Lower leg skin (tissue), 4 donors: ENCODE measurements at places on chromosomes 7 and 10.

GRCh38 chr10:4848356-4849041 is 22.5 kb downstream of the AKR1E2 start:
- DNase-seq = no peak

DNA sequence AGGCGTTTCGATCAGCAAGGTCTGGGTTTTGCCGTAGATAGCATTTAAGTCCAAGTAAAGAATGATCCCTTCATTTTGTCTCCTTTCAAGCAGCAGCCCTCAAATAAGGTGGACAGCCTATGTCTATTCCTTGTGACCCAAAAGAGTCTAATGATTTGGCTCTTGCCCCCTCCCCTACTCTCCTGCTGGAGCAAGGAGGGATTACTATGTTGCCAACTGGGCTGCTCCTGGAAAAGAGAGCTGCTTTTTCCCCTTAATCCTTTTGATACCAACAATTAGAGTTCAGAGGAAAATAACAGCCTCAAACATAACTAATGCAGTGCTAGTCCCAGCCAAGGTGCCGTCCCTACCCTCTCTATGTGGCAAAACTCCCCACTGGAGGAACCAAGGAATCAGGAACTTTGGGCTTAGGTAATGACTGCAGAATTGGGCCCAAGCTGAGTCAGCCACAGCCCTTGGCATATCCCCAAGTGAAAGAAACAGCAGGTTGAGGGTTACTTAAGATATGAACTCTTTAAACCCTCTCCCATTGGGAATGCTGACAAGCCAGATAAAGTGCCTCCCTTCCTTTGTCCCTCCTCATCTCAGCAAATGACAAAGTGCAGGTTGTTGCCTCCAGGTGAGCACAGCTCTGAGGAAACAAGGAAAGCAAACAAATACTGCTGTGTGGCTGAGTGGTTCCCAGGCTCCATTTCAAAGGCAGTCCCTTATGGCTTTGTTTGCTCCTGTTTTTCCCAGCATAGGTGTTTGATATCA is 643.7 kb downstream of the INHBA start:
- no peak for DNase-seq

DNA sequence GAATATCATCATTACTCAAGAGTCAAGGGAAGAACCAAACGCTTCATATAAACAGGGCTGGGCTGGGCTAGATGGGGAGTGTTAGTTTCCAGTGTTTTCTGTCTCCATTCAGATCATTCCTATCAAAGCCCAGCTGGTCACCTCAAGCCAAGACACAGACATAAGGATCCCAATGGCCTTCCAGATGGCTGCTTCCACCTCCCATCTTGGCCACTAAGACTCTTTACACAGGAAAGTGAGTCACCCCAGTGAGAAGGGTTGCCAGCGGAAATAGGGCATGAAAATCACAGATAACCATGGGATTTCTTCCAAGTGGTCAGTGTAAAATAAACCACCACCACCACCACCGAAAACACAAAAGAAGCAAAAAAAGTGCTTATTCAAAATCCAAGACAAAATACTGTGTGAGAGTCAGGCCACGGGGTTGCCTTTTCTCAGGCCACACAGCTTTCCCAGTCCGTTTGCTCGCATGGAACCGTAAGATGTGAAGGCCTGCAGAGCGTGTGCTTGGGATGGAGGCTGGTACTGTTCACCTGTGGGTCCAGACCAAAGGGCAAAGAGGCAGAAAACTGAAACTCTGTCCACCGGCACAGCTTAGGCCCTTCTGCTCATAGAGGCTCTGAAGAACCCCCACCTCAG is 5.6 kb downstream of the PRSS2 start:
- DNase-seq = no peak

DNA sequence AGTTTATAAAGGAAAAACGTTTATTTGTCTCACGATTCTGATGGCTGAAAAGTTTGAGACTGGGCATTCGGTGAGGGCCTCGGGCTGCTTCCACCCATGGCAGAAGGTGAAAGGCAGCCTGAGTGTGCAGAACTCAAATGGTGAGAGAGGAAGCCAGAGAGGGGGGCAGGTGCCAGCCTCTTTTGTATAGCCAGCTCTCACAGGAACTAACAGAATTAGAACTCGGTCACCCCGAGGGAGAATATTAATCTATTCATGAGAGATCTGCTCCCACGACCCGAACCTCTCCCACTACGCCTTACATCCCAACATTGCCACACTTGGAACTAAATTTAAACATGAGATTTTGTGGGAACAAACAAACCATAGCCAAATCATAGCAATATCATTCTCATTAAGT is 112.6 kb downstream of the ZPBP start:
- DNase-seq = no peak

- DNase-seq = no peak
Measured at GRCh38 chr10:35424680-35425285, 88.5 kb downstream of the CCNY start.

DNA sequence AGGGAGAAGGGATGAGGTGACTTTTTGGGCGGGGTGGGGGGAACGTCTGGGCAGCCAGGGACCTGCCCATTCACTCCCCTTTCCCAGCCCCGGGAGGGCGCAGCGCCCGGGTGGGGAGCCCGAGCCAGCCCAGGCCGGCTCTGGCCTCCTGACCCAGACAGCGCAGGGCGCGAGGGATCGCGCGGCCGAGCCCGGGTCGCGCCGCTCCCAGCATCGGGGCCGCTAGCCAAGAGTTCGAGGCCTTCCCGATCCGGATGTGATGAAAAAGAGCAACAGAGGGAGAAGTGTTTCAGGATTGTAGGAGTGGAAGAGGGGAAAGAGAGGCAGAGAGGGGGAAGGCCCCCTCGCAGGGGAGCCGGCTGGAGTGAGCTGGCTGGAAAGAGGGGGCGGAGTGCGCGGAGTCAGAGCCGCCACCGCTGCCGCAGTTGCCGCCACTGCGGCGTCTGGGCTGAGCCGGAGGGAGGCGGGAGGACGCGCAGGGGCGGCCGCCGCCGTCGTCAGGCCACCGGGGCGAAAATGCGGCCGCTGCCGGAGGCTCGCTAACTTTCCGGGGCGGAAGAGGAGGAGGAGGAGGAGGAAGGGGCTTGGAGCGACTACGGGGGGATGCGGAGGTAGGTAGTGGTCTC is at the start of gene MDFIC:
Gene MDFIC, plus strand, starts transcription at position 69 of the 626 bp plus-strand sequence. CDS start 940 bp downstream, outside the sequence.
- no peak for DNase-seq

DNA sequence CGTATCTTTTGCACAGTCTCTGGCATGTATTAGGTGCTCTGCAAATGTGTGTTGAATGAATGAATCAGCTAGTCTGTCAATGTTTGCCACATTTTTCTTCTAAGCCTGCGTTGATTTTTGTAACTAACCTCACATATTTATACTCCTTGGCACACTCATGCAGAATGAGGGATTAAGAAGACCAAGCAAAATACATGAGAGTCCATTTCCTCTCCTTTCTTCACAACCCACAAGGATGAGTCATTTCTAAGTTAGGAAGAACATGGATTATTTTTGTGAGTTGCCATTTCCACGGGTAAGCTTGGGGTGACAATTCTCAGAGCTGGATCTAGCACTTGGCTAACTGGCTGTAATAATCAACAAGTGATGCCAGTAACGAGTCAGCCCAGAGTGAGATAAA is 158.8 kb downstream of the TWIST1 start:
- no peak for DNase-seq

DNA sequence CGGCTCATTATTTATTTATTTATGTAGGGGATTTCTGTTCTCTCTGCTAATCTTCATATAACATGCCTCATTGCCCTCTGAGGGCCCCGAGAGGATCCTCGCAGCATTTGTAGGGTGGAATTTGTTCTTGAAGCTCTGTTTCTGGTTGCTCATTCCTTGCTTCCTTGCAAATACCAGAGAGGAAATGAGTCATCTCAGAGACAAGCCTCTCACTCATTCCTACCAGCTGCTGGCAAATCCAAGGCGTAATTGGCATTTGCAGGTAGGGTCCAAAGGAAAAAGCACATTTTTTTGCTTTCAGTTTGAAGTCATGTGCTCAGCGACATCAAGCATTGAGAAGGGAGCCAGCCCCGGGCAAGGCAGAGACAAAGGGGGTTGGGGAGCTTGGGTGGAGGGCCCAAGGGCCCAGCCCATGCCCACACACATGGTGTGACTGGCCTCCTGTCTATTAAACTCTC is 501.6 kb downstream of the GALNT17 start:
- no peak for DNase-seq

DNA sequence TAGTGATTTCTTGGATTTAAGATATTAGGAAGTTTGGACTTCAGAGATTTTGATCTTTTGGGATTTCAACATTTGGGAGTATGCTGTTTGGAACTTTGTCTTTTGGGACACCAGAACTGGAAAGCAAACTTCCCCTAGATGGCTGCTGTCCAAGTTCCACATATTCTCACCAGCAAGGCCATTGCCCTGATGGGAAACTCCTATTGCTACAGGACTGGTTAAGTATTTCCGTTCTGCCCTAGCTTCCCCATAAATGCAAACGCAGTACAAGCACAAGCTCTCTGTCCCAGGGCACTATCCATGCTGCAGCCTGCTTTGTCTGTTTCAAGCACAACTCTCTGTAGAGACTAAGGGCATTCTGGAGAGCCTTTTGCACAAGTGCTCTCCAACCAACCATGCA is 79.3 kb upstream of the SLC25A13 start:
- DNase-seq = no peak

- DNase-seq = peak; percentile 17
Measured at GRCh38 chr7:45021604-45022296, 21.7 kb downstream of the CCM2 start.

DNA sequence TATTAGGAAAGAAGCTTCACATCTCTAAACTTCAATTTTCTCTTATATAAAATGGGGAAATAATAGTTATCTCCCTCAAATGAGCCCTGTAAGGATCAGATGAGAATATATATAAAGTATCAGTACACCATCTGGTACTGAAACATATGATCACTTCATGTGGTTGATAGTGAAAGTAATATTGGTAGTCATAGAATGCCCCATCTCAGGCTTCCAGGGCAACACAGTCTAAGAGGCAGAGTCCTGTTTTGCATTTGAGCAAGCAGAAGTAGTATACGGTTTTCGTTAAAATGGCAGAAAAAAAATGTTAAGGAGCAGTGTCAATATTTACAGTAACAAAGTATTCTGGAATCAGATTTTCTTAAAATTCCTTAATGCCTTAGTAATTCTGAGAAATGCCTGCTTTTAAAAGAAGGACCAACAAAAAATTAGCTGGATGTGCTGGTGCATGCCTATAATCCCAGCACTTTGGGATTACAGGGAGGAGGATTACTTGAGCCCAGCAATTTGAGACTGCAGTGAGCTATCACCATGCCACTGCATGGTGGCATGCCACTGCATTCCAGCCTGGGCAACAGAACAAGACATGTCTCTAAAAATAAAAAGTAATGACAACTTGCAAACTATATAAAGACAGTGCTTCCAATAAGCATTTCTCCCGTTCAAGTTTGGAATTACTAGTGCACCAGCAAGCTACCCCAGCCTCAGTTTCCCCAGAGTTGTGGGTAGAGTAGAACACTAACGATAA is 19.8 kb downstream of the KBTBD2 start:
- DNase-seq = no peak

DNA sequence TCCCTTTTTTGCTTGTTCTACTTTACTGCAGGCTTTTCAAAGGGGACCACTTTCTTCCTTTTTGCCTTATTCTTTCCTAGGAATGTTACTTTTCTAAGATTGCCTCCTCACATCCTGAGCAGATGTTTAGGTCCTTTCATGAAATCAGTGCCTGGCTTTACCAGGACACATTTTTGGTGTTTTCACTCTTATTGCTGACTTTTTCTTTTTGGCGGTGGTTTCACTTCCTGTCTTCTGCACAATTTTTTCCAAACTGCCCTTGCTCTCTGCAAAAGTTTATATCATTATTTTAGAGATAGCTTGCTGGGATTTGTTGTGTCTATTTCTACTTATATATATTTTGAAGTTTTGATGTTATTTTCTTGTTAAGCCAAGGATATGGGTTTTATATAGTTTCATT is 332.2 kb upstream of the MTPN start:
- no peak for DNase-seq

- no peak for DNase-seq
Measured at GRCh38 chr10:127046975-127047877, 142.0 kb downstream of the DOCK1 start.

DNA sequence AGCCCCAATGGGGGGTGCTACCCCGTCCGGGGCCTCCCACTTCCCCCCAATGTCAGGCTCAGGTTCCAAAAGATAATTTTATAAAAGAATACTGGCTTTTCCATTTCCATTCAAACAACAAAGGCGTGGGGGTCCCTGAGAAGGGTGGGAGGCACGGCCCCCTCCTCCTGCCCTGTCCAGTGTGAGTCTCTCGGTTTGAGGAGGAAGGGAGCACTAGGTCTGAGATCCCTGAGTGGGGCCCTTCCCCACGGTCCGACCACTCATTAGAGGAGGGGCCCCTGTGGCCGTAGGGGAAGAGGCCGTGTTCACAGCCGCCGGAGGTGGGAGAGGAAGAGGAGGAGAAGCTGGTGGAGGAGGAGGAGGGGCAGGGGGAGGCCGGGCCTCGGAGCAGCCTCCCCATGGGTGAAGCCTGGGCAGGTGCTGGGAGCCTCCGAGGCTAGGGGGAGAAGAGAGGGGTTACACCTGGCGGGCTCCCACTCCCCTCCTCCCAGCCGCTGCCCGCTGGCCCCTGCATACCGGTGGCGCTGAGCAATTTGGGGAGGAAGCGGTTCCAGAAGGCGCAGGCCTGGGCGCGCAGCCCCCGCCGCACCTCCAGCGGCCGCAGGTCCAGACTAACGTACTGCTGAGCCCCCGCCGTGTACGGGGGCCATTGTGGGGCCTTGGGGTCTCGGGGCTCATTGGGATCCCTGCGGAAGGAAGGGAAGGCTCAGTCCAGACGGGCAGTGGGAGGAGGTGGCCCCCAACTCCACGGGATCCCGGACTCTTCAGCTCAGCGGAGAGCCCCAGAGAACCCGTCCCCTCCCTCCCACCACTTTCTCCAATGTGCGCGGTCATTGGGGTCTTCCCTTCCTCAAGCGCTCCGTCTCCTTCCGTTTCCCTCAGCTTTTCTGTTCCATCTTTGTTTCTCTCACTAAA is 1.4 kb upstream of the UFSP1 start:
- peak; percentile 90 for DNase-seq

DNA sequence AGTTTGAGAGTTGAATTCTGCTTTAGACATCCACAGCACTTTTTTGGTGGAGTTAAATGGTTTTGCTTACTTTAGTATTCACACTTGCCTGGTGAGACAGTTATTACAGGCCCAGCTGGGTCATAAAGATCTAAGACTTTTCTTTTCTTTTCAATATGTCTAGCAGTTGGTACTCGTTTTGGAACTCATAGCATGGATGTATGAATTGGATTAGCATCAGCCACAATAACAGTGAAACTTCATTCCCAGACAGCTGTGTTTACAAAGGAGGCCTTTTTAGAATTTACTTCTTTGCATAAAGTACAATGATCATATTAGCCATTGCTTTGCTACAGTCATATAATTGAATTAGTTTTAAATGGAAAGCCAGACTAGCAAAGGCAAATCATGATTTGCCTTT is 168.4 kb upstream of the DKK1 start:
- no peak for DNase-seq

GRCh38 chr7:20745702-20746101 is 41.0 kb downstream of the SP8 start:
- no peak for DNase-seq

- DNase-seq = no peak
Measured at GRCh38 chr10:6173203-6173602, 29.5 kb upstream of the PFKFB3 start.

DNA sequence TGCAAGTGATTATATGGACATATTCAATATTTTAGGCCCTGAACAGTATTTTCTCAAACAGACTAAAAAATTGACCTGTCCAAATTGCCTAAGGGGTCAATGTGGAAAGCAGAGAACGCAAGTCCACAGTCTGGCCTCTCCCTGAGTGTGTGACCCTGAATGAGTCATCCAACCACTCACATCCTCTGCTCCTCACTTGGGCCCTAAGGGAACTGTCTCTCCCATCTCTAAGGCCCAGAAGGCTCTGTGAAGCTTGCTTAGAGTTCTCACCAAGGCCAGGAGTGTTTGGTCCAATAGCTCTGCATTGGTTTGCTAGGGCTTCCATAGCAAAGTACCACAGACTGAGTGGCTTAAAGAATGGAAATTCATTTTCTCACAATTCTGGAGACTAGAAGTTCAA is 155.1 kb downstream of the LSM5 start:
- DNase-seq = no peak
